ENCODE measurements at places on chromosomes 11 and 22. TPM values are rescaled to one million over a fixed set of nuclear protein-coding genes. Genes with fewer than 3 reads are reported as not detected.

GRCh38 chr11:78465169-78465942 lies 47.7 kb upstream of the GAB2 start:
- no peaks in the 10 kb centered on the region for H3K36me3 ChIP-seq
- no peaks in the 10 kb centered on the region for H3K27me3 ChIP-seq
- DNase-seq = no peak
- no peaks in the 10 kb centered on the region for H3K4me1 ChIP-seq

Gene CCDC88B
- total RNA-seq = 3.3 TPM

DNA sequence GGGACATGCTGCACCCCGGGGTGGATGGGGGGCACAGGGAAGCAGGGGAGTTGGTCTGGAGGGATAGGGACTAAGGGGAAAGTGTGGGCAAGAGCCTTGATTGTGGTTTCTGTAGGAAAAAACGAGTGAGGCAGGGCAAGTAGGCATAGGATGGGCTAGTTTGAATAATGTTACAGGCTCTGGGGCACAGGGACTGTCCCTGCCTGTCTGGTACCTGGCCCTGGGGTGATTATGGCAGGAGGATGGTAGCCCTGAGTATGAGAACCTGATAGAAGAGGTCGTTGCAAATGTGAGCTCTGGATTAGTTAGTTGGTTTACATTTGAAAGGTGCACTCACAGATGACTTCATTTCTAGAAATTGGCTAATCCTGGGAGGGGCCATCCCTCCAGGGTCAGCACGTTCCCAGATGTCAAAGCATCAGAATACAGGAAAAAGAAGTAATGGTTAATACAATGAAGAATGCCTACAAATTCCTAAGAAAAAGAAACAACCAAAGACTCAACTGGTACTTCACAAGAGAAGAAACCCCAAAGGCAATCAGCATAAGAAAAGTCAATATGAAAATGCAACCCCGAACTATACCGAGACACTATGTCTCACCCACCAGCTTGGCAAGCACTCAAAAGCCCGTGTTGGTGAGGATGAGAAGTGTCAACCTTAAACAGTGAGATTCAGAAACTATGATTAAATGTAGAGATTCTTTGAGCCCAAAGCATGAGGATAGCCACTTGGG lies 11.3 kb upstream of the SMIM38 start:
- no peaks in the 10 kb centered on the region for H3K36me3 ChIP-seq
- H3K27ac ChIP-seq = no peak overlapping the region
- no peak for DNase-seq
- no peaks in the 10 kb centered on the region for H3K27me3 ChIP-seq
- no peak overlapping the region for H3K4me3 ChIP-seq

DNA sequence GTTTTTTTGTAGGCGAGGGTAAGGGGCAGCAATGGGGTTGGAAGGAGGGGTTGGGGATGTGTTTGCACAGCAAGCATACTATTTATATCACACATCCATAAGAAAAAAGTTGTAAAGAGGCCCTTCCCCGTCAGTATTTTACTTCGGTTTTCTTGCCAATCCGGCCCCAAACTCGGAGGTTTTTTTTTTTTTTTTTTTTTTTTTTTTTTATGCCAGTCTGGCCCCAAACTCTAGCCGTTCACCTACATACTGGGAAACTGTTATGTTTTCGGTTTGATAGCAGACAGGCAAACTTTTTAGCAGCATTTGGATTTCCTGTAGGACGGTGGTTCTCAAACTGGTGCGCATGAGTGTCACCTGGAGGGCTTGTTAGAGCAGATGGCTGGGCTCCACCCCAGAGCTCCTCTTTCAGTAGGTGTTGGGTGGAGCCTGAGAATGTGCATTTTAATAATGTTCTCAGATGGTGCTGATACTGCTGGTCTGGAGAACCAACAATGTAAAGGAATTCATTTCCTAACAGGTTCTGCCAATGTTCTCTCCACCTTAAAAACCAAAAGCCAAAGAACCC lies 76.5 kb upstream of the ZBED5 start:
- DNase-seq = peak; percentile 49
- H3K27me3 ChIP-seq = no peaks in the 10 kb centered on the region
- no peak overlapping the region for H3K4me3 ChIP-seq
- H3K4me1 ChIP-seq = peaks cover 18% of the 10 kb centered on the region

GRCh38 chr11:116844722-116845121 lies 7.3 kb upstream of the APOA1 start:
- DNase-seq = no peak
- no peak overlapping the region for H3K4me3 ChIP-seq
- peaks cover 41% of the 10 kb centered on the region for H3K36me3 ChIP-seq
- no peak overlapping the region for H3K27ac ChIP-seq

- H3K4me3 ChIP-seq = no peak overlapping the region
- no peaks in the 10 kb centered on the region for H3K4me1 ChIP-seq
- DNase-seq = no peak
- H3K36me3 ChIP-seq = no peaks in the 10 kb centered on the region
- H3K27ac ChIP-seq = no peak overlapping the region
These were observed 106.9 kb downstream of the ADAMTS15 start for GRCh38 chr11:130555251-130555841.

DNA sequence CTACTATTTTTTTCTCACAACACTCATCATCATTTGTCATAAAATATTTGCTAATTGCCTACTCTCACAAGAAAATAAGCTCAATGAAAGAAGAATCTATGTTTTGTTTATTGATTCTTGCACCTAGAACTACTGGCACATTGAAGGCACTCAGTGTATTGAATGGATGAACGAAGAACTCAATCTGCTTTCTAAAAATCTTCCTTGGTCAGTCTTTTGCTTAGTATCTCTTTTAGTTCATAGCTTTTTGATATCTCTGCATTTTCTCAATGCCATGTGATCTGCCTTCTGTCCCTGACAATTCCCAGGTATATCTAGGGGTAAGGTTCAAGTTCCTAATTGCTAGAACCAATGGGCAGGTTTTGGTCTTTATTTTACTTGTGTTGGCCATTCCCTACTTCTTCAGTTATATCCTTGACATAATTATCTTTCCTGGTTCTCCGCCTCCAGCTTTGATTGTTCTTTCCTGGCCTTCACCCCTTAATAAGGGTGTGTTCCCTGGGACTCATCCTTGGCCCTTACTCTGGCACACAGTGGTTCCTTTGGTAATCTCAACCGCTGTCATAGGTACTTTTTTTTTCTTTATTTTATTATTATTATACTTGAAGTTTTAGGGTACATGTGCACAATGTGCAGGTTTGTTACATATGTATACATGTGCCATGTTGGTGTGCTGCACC lies 96.4 kb downstream of the CCDC83 start:
- no peak overlapping the region for H3K4me3 ChIP-seq
- H3K4me1 ChIP-seq = peaks cover 12% of the 10 kb centered on the region
- DNase-seq = no peak
- no peak overlapping the region for H3K27ac ChIP-seq
